NCI-H1930 (cell line): ENCODE measurements at places on chromosomes 2 and 18.

- no peak for DNase-seq
Observed at GRCh38 chr2:197672371-197672893, 3.0 kb downstream of the RFTN2 start.

DNA sequence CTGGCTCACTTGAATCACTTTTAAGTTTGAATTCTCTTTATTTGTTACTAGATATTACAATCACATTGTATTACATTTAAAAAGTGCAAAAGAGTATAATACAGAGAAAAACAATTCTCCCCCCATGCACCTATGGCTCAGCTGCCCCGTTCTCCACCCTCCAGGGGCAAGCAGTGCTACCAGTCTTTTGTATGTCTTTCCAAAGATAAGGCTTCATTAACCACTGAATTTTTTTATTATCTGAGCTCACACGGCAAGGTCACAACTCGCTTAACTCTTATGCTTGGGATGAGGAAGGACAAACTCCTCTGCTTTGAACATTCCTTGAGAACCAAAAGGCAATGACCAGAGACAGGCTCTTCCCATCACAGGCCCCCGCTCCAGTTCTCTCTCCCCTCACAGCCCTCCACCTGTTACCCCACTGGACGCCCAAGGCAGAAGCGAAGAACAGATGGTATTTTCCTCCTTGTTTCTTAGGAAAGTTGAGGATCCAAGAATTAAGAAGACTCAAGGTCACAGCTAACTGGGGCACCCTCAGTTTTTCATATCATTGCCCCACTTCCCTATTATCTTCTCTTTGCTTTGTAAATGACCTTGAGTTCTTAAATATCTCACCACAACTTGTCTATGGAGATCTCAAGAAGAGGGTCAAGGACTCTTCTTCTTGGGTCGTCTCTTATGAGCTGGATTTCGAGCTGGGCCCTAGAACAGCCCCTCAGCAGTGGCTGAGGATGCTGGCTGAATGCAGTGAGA lies 30.1 kb downstream of the SH2D6 start:
- no peak for DNase-seq

DNA sequence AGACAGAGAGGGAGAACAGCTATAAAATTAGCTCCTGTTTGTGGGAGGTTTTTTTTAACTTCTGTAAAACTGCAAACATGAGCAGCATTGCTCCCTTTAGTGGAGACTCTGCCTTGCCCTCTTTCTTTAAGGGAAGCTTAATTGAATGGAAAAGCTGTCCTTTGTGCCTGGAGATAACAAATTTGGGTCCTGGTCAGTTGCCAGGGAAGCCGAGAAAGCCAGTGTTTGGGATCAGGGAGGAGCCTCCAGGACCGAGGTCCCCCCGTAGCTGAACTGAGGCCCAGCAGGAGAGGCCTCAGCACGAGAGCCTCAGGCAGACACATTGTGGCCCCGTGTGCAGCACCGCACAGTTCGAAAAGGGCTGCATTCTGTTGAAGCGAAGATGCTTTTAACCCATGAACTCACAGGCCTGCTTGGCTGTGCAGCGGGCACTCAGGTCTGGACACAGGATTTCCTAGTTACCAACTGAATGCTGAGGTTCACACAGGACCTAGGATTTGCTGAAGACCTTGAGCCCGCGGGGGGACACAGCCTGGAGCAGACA lies 369.7 kb downstream of the DCDC2C start:
- DNase-seq, result no peak

DNA sequence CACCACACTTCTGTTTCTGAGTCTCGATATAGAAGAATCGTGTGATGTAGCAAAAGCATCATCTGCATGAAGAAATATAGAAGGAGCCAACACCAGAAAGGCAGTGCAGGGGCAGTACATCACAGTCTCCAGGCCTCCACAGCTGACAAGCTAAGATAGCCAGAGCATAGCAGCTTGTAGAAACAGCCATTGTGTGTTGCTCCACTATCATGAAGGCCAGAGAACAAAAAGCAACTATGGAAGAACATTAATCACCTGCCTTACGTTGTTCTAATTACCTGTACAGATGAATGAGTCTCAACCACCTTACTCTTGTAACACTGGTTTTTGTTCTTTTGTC lies 129.0 kb downstream of the RND3 start:
- no peak for DNase-seq

- no peak for DNase-seq
Observed at GRCh38 chr2:170245312-170245711, 67.4 kb downstream of the MYO3B start.

- DNase-seq, result no peak
Observed at GRCh38 chr2:196915507-196916189, 10.9 kb downstream of the PGAP1 start.

DNA sequence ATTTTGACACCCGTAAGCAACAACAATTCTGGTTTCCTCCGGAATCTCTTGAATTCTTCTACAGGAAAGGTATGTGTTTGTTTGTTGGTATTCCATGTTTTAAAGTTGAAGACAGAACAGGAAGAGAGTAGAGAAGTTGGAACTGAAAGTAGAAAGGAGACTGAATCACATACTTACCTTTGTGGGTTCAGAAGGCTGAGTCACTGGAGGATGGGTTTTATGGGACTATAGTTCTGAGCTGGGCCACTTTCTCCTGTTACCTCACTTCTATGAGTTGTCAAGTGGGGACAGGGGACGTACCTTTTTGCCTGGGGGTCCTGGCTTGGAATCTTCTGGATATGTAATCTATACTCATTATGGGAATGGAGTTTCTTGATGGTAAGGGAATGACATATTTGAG lies 40.9 kb downstream of the KDM3A start:
- DNase-seq, result no peak

DNA sequence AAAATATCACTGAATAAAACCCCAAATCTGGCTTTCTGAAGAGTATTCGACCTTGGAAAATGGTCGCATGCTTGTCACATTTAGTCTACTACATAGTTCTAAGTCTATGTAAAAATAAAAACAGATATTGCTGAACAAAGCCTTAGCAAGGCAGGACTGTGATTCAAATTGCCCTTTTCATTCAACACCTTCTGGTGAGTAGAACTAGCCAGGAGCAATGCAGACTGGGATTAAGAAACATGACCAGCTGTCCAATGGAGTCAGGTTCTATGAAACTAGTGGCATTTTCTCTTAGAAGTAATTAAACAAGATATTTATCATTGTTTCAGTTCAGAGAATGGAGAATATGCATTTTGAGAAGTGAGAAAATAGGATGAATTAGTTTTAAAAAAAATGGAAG lies 1260.5 kb upstream of the ACVR2A start:
- no peak for DNase-seq

DNA sequence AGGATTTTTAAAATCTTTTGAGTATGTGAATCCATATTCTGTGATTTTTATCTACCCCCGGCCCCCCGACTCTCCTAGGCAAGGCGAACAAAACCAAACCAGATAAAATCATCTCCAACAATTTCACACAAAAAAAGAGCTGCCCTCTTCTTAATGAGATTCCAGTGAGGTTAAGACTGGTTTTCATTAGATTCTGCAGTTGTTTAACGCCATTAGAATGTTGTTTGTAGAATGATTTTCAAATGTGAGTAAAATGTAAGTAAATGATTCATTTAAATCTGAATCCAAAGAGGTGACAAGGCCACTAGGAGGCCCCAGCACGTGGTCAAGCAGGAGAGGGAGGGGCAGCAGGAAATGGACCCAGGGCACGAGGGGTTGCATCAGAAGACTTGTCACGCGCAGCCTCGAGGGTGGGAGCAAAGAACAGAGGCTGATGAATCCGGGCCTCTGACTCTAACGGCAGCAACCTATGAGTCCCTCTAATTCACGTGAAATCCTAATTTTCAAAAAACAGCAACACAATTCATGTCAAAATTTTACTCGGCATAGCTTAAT lies 24.3 kb upstream of the KLHL29 start:
- DNase-seq, result no peak

GRCh38 chr2:65404988-65405697 lies 27.3 kb downstream of the SPRED2 start:
- DNase-seq, result no peak

DNA sequence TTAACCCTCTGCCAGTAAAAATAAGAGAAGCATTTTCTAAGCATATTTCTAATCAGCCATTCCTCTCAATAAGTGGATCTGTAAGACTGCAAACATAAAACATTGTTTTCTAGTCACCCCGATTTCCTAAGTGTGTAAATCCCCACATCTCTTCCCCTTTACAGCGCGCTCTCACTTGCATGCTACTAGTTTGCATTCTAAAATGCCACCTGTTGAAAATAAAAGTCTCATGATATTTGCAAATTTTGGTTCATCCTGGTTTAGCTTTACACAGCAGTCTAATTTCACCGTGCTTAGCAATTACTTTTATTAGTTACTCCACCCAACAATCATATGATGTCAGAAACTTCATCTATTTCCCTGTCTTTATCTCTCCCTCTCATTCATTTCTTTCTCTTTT lies 1230.7 kb upstream of the ZEB2 start:
- no peak for DNase-seq

- DNase-seq, result no peak
Observed at GRCh38 chr18:8081267-8081666, 514.2 kb downstream of the PTPRM start.

- no peak for DNase-seq
Observed at GRCh38 chr2:102052365-102052764, 60.6 kb downstream of the IL1R2 start.

- DNase-seq, result no peak
Observed at GRCh38 chr2:180655393-180655792, 325.0 kb upstream of the UBE2E3 start.

DNA sequence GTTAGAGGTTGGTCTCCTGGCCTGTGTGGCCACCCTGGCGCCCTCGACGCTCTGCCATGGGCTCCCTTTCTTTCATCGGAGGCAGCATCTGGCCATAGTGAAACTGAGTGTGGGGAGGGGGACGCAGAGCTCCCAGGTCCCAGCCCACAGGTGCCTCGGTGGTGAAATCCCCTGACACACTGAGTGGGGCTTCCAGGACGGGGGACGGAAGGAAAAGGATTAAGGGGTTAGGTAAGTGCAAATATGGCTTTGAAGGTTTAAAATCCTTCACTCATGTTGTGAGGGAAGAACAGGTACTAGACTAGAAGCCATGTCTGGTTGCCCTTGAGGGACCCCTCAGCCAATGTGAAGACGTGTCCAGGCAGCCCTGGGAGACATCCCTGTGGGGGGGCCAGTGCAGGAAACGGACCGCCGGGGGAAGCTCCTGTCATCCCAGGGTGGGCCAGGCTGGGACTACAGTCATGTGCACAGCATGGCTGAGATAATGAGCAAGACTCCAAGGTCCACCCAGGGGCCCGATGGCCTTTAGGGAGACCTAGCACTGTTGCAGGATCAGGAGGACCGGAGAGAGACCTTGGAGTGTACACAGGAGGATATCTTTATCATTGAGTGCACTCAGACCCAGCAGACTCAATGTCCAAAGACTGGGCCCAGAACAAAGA lies 36.3 kb downstream of the RTP5 start:
- DNase-seq, result no peak

- DNase-seq, result no peak
Observed at GRCh38 chr2:147165697-147166382, 679.0 kb upstream of the ACVR2A start.

GRCh38 chr18:73684647-73685046 lies 463.0 kb downstream of the FBXO15 start:
- DNase-seq, result no peak

DNA sequence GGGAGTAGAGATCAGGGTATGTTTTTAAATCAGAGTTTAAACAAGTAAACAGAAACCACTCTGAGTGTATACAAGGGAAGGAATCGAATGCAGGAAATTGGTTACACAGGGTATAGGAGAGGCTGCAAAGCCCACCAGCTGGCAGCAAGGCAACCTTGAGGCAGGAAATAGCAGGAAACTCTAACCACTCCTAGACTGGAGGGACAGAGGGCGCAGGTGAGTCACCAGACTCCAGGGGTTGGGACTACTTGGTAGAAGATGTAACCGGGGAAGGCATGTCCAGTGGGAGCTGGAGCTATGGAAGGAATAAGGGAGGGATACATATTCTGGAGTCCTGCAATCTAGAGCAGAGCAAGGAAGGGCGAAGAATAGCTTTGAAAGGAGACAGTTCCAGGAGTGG lies 152.3 kb downstream of the MEIS1 start:
- DNase-seq, result no peak

DNA sequence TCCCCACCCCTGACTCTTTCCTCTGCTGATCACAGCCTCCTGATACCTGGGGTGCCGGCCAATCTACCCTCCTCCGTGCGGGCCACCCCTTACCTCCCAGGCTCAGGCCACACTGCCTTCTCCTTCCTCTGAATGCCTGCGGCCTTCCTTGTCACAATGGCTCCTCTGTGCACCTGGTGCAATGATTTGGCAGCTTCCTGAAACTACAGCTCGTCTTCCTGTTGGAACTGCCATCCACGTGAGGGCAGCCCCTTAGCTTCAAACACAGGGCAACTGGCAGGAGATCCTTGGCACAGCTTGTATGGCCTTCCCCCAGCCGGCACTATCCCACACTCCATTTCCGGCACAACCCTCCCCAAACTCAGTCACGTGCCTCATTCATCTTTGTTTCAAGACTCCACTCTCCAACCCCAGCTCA lies 69.0 kb downstream of the STPG4 start:
- DNase-seq, result no peak

DNA sequence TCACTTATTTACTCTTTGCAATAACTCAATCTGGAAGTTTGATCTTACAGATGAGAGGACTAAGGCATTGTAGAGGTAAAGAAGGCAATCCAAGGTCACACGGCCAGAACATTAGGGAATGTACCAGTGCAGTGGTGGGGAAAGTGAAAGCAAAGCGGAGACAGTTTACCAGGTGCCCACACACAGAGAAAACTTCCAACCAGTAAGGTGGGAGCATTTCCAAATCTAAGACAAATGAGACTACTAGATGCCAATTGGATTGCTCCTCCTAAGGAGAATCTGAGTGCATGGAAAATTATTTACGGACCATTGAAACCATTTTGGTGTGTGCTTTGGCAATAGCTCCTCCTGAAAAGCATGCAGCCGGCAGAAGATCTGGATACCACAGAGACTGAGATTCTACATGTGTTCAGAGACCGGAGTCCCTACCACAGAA lies 34.9 kb downstream of the SLC20A1 start:
- no peak for DNase-seq
